HuH-7 (cell line): ENCODE measurements at places on chromosomes 11 and 22.

DNA sequence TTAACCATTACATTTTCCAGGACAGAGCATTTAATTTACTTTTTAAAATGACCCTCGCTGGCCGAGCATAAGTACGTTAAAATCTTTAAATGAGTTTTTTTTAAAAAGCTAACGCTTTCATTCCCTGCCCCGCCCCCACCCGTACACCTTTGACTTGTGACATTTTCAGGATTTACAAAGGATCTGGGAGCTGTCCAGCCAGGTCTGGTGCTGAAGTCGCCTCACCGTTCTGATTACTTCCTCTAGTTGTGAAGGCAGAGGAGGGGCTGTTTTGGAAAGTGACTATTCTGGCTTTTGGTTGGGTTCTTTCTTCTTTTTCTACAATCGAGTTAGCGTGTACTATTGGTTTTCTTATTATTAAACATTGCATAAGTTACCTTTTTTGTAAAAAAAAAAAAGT is 2.9 kb downstream of the C11orf87 start:
- DNase-seq: peak; percentile 13

GRCh38 chr11:8878771-8879170 is 32.2 kb upstream of the AKIP1 start:
- DNase-seq: no peak

DNA sequence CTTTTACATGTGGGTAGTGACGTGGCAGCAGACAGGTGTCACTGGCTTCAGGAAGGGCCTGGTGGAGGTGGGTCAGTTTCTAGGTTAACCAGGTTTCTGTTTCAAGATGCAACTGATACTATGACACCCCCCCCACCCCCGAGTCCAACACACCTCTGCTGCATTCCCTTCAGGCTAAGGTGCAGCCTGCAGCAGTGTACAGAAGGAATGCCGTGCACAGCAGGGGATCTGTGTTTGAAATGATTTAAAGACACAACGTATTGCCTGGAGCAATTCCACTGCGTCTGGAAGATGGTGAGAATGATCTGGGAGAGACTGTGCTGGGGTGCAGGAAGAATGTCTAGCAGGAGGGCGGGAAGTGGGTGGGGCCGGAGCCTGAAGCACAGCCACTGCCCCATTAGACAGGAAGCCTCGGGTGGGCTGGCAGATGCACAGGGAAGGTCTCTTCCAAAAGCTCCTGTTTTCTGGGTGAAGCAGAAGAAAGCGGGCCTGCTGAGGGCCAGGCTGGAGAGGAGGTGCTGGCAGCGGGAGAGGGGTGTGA is 11.9 kb upstream of the TESMIN start:
- no peak for DNase-seq

DNA sequence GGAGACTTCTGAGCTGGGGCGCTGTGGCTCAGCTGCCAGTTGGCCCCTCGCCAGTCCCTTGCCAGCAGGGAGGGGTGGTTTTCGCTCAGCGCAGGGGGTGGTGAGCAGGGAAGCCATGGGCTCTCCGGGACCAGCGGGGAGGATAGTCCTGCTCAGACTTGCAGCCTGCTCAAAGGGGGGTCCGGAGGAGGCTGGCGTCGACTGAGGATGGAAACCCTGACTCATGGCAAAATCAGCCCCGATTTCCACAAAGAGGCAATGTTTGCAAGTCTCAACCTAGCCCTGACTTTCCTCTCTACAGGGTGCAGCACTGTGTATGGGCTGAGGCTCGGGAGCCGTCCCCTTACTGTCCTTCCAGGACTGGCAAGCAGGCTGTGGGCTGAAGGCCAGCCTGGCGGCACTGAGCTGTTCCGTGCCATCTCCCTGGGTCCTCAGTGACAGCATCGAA is 35.1 kb downstream of the FBLN1 start:
- no peak for DNase-seq

DNA sequence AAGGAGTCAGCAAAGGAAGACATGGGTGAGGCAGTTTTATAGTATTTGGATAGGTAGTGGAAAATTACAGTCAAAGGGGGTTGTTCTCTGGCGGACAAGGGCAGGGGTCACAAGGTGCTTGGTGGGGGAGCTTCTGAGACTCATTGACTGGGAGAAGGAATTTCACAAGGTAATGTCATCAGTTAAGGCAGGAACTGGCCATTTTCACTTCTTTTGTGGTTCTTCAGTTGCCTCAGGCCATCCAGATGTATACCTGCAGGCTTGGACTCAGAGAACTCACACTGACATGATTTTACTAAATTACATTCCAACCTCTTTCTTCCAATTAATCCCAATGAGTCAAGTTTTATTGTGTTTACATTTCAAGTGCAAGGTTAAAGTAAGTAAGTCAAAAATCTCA is 240.5 kb upstream of the API5 start:
- DNase-seq: no peak
